ENCODE measurements at places on chromosomes 12 and 14.

DNA sequence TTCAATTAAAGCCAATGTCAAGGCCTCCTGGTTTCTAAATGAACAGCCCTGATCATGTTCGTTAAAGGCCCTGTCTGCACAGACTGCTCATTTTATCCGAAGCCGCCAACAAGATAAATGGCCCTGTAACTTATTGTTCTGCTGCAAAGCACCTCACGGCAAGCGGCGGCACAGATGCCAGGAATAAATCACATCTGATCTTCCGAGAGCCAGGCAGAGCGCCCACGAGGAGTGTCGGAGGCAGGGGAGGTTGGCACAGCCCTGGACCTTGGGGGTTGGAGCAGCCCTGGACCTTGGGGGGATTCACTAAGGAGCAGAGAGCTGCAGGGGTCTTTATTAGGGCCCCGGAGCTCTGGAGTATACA lies 110.5 kb downstream of the SCARB1 start:
- H3K36me3 ChIP-seq, result no peaks in the 10 kb centered on the region
- peaks cover 27% of the 10 kb centered on the region for H3K4me1 ChIP-seq
- no peak overlapping the region for H3K27ac ChIP-seq
- H3K27me3 ChIP-seq, result no peaks in the 10 kb centered on the region
- DNase-seq, result no peak

DNA sequence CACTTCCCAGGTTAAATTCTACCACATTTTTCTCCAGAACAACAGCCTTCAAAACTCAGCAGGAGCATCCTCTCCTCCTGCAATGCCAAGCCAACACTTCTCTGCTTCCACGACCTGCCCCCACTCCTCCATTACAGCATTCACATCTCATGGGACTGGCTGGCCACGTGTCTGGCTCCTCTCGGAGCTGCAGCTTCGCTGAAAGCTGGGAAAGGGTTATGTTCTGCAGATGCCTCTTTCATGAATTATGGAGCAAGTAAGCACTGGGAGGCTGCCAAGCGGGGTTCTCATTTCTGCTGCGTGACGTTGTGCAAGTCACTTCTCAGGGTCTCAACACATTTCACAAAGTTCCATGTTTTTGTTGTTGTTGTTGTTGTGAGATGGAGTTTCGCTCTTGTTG lies 142.2 kb upstream of the RFLNA start:
- no peaks in the 10 kb centered on the region for H3K27me3 ChIP-seq
- no peak overlapping the region for H3K4me3 ChIP-seq
- no peaks in the 10 kb centered on the region for H3K36me3 ChIP-seq
- H3K27ac ChIP-seq, result no peak overlapping the region

DNA sequence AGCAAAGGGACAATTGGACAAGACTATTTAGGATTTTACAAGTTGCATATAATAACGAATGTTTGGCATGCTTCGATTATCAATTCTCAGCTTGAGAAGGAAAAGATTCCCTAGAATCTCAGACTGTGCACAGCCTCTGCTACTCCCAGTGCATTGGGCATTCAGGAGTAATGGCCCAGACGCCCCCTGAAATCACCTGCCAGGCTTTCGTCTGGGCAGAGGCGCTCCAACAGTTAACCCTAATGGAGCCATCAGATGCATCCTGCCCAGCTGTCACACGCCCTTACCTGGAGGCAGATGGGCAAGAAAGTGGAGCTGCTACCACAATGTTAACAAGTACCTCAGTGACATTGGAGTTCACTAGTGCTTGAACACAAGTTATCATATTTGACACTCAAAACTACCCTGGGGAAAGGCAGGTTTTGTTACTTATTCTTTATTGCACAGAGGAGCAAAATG lies 927 bp upstream of the LRP6 start:
- peak overlapping the region; percentile 57 for H3K4me3 ChIP-seq
- no peak for DNase-seq
- no peaks in the 10 kb centered on the region for H3K36me3 ChIP-seq
- no peaks in the 10 kb centered on the region for H3K27me3 ChIP-seq
- peak overlapping the region; percentile 97 for H3K27ac ChIP-seq
- H3K4me1 ChIP-seq, result peaks cover 31% of the 10 kb centered on the region

- DNase-seq, result no peak
- H3K4me3 ChIP-seq, result no peak overlapping the region
- H3K27ac ChIP-seq, result no peak overlapping the region
- no peaks in the 10 kb centered on the region for H3K27me3 ChIP-seq
- H3K4me1 ChIP-seq, result no peaks in the 10 kb centered on the region
Measured at GRCh38 chr12:100867639-100868393, 73.2 kb downstream of the ANO4 start.

DNA sequence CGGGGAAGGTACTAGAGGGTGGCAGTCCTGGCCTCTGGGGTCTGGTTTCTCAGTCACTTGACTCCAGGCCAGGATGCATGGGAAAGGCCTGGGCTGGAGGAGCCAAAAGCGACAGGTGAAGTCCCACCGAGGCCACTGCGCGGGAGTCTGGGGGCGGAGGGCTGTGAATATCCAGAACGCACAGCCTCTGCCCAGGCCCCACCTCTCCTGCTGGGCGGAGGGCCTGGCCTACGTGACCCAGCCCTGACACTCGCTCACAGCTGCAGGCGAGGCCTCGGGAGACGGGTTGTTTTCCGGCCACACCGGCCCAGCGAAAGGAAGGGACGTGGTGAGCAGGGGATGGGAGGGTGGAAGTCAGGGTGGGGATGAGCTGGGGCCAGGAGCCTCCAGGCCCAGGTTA lies 91.2 kb downstream of the RFLNA start:
- H3K4me1 ChIP-seq, result peaks cover 81% of the 10 kb centered on the region
- DNase-seq, result no peak
- H3K4me3 ChIP-seq, result peak overlapping the region; percentile 18
- H3K27ac ChIP-seq, result peak overlapping the region; percentile 34
- peaks cover 41% of the 10 kb centered on the region for H3K36me3 ChIP-seq
- no peaks in the 10 kb centered on the region for H3K27me3 ChIP-seq

DNA sequence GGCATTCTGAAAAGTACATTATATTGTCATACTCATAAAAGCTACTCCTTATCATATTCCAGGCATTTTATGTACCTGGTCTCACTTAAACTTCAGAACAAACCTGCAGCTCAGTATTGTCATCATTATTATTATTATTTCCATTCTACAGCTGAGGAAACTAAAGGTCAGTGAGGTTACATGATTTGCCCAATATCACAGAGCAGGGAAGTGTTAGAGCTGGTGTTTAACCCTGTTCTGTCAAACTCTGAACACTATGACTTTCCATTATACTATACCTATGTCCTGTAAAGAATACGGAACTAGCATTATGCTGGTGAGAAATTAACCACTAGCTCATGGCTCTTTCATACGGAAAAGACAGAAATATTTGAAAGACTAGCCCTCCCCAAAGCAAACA lies 56.4 kb downstream of the STON2 start:
- no peak for DNase-seq
- H3K27ac ChIP-seq, result no peak overlapping the region
- H3K4me1 ChIP-seq, result peaks cover 9% of the 10 kb centered on the region
- no peaks in the 10 kb centered on the region for H3K27me3 ChIP-seq
- H3K4me3 ChIP-seq, result no peak overlapping the region
- H3K36me3 ChIP-seq, result no peaks in the 10 kb centered on the region

GRCh38 chr14:70045844-70046535 lies 142.8 kb downstream of the SLC8A3 start:
- no peak for DNase-seq
- H3K4me3 ChIP-seq, result no peak overlapping the region
- no peaks in the 10 kb centered on the region for H3K4me1 ChIP-seq
- H3K27me3 ChIP-seq, result no peaks in the 10 kb centered on the region
- H3K27ac ChIP-seq, result no peak overlapping the region

DNA sequence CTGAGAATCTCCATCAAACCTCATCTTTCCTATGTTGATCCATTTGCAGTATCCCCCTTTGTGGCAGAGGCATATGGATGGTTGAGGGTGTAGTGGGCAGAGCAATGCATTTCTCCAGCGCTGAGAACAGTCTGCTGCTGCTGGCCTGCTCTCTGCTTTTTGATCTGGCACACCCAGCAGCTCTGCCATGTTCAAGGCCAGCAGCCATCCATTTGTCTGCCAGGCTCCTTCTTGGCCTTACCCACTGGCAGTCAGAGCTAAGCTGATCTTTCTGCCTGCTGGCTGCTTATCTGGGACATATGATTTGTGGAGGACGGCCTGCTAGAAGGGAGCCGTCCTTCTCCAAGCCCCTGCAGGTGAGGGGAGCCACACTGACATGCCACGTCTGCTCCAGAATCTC lies 17.0 kb downstream of the NPC2 start:
- DNase-seq, result no peak
- peaks cover 58% of the 10 kb centered on the region for H3K36me3 ChIP-seq
- no peaks in the 10 kb centered on the region for H3K27me3 ChIP-seq
- H3K4me3 ChIP-seq, result no peak overlapping the region

- H3K4me1 ChIP-seq, result peaks cover 13% of the 10 kb centered on the region
- H3K36me3 ChIP-seq, result no peaks in the 10 kb centered on the region
- DNase-seq, result no peak
- no peak overlapping the region for H3K4me3 ChIP-seq
- H3K27ac ChIP-seq, result no peak overlapping the region
- no peaks in the 10 kb centered on the region for H3K27me3 ChIP-seq
Measured at GRCh38 chr12:42918443-42918842, 328.9 kb upstream of the PRICKLE1 start.

- DNase-seq, result no peak
- no peaks in the 10 kb centered on the region for H3K4me1 ChIP-seq
- H3K4me3 ChIP-seq, result no peak overlapping the region
- H3K36me3 ChIP-seq, result peaks cover 52% of the 10 kb centered on the region
- no peak overlapping the region for H3K27ac ChIP-seq
- H3K27me3 ChIP-seq, result no peaks in the 10 kb centered on the region
Measured at GRCh38 chr14:31340297-31341063, 79.9 kb downstream of the HEATR5A start.

GRCh38 chr14:60323199-60323896 lies 74.3 kb downstream of the PPM1A start:
- no peak overlapping the region for H3K27ac ChIP-seq
- peaks cover 30% of the 10 kb centered on the region for H3K27me3 ChIP-seq
- no peak overlapping the region for H3K4me3 ChIP-seq
- no peaks in the 10 kb centered on the region for H3K36me3 ChIP-seq
- peaks cover 11% of the 10 kb centered on the region for H3K4me1 ChIP-seq

DNA sequence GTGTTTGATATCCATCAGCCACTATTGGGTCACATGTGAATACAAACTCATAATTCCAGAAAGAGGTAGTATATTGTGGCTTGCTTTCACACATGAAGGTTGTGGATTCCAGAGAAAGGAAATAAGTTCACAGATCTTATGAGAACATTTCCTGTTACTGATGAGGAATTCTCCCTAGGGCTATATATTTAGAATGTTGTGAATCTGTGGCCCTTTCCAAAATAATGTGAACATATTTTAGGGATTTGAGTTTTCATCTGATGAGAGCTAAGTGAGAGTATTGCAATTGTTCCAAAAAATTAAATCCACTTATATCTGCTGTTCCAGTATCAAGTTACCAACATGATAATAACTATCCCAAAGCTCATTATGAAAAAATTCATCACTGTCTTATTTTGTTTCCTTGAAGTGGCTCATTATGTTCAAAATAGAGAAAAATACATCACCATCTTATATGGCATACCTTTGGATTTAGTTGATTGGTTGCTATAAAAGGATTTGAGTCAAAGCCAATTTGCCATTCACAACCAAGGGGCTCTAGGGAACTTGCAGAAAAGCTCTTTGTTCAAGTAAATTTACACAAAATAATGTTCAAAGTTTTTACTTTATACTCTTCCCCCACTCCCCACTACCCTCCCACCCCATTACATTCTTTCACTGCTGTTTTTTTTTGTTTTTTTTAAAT lies 76.3 kb downstream of the MYRFL start:
- no peak overlapping the region for H3K4me3 ChIP-seq
- DNase-seq, result no peak

GRCh38 chr12:65637774-65638173 lies 186.5 kb upstream of the HMGA2 start:
- H3K4me3 ChIP-seq, result no peak overlapping the region
- H3K27me3 ChIP-seq, result no peaks in the 10 kb centered on the region
- H3K4me1 ChIP-seq, result peaks cover 8% of the 10 kb centered on the region
- no peak overlapping the region for H3K27ac ChIP-seq

DNA sequence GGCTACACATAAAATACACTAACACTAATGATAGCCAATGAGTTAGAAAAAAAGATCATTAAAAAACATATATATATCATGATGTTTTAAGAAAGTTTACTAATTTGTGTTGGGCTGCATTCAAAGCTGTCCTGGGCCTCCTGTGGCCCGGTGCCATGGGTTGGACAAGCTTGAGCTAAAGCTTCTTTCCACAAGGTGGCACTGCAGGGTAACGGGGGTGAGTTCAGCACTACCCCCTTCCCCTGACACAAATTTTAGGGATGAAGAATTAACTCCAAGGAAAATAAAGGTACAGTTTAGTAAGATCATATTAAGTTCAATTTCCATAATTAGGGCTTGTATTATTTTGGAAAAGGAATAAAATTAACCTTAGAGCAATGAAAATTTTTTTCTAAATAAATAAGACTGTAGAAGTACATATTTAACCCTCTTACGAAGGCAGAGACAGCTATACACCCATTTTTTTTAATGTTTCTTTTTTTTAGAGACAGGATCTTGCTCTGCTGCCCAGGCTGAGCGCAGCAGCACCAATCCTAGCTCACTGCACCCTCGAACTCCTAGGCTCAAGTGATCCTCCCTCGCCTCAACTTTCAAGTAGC lies 38.9 kb downstream of the PPP1R13B start:
- H3K4me1 ChIP-seq, result peaks cover under 1% of the 10 kb centered on the region
- H3K4me3 ChIP-seq, result no peak overlapping the region

All from suprapubic skin (tissue), 4 donors.